ENCODE measurements at places on chromosomes 4 and X. TPM values are rescaled to one million over a fixed set of nuclear protein-coding genes. Genes with fewer than 3 reads are reported as not detected.

PNMA3 gene
- 2.2 TPM for total RNA-seq

EIF2S3 gene
- total RNA-seq, result 20.0 TPM

TIGD4 gene
- total RNA-seq, result not detected

TENM3 gene
- total RNA-seq, result 0.45 TPM

All from stomach (tissue), 19 donors.